Activated CD4-positive, alpha-beta memory T cell treated with anti-CD3 and anti-CD28 coated beads for 36 hours (primary cell): ENCODE measurements at places on chromosomes 6 and 20.

GRCh38 chr20:1505871-1506270 is 14.7 kb upstream of the SIRPB2 start:
- no peak overlapping the region for H3K4me3 ChIP-seq
- H3K27me3 ChIP-seq = peaks cover 11% of the 10 kb centered on the region
- no peak overlapping the region for H3K27ac ChIP-seq
- H3K36me3 ChIP-seq = no peaks in the 10 kb centered on the region

DNA sequence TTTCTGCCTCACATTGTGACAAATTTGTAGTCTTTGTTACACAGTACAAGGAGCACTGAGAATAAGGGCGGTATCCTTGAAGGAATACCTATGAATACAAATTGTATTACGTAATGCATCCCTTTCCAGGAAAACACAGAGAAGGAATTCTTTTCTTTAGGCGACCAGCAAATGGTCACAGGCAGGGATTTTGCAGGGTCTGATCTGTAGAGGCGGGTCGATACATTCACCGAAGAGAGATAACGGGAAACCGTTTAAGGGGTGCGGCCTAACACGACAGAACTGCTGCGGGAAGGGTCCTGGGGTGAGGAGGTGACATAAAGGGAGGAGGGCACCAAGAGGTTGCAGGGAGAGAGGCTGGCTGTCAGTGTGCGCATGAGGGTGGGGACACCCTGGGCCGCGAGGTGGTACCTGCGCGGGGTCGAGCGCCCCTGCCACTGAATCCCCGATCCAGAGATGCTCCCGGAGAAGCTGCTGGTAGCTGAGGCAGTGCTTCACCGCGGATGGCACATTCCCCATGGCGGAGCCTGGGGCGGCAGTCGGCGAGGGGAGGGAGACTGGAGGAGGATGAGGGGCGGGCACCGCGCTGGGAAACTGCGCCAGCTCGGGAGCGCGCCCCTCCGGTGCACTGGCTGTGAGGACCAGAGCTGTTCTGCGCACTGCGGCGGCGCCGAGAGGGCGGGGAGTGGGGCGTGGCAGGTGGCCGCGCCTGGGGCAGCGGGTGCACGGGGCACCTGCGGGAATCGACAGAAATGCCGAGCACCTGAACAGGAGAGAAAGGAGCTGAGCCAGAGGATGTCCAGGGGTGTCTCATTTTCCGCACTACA is at the start of gene HMGCLL1:
Gene HMGCLL1, minus strand, starts transcription at position 656 of the 827 bp plus-strand sequence. Its CDS starts 137 bp downstream, at position 519.
- DNase-seq = no peak
- H3K4me1 ChIP-seq = no peaks in the 10 kb centered on the region
- H3K27me3 ChIP-seq = peaks cover 3% of the 10 kb centered on the region
- H3K36me3 ChIP-seq = no peaks in the 10 kb centered on the region
- no peak within 1 kb of the TSS for H3K4me3 ChIP-seq

DNA sequence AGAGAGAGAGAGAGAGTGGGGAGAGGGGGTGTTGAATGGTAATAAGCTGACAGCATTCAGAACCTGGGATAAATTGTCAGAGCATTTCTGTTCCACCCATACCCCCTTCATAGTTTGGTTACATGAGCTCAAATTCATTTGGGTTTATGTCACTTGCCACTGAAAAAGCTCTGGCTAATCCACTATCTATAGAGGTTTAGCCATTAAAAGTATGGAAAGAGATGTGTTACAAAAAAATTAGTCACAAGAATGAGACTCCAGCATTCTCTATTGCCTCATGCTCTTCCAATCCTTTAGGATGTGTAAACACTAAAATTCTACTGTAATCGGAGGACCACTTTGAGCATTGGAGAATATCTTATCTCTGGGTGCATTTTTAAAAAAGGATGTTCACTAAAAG is 297.6 kb upstream of the TCF21 start:
- H3K4me3 ChIP-seq = no peak overlapping the region
- H3K36me3 ChIP-seq = no peaks in the 10 kb centered on the region
- no peaks in the 10 kb centered on the region for H3K27me3 ChIP-seq
- H3K4me1 ChIP-seq = no peaks in the 10 kb centered on the region
- no peak overlapping the region for H3K27ac ChIP-seq

DNA sequence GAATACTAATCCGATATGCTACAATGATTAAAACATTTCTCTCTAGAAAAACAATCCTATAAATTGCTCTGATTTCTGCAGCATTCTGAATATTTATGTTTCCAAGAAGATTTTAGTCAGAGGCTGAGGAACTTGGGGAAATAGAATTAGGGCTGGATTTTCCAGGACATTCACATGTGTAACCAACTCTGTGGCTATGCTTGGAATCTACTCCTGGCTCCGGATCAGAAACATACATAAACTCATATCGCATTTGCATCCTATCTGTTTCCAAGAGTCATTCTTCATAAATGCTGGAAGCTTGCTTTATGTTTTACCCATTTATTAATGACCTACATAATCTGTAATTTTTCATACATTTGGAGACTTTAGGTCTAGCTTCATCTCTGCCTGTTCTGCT is 459.9 kb upstream of the MARCKS start:
- H3K27ac ChIP-seq = no peak overlapping the region
- no peaks in the 10 kb centered on the region for H3K36me3 ChIP-seq
- no peaks in the 10 kb centered on the region for H3K4me1 ChIP-seq
- no peak for DNase-seq

DNA sequence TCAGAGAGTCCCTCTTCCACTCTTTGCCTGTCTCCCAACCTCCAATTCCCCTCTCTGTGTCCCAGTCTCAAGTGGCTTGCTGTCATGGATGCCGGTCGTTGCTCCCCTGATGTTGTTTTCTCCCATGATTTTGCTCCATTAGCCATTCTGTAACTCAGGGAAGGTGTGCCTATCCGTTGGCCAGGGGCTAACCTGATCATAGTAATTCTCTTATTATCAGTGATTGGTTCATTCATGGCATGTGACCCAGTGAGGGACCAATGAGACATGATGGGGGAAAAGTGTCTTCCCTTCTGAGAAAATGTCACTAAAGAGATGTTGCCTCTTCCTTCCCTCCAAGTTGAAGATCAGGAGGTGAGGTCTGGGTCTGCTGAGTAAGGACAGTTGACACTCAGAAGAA is 214.5 kb downstream of the FARS2 start:
- H3K27me3 ChIP-seq = no peaks in the 10 kb centered on the region
- H3K36me3 ChIP-seq = no peaks in the 10 kb centered on the region

DNA sequence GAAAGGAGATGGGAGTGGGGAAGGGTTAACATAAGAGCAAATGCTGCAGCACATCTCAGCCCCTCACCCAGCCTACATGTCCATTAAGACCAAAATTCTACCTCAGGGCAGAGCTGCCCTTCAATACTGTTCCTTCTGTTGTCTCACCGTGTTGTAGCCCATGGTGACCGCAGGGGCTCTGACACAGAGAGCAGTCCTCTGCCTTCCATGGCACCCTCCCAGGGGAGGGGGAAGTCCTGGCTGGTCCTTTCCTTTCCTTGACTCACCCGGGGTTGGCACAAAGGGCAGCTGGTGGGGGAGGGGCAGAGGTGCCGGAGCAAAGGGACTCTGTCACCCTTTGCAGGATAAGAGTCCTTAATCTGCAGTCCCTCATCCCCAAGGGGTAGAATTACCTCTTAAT is 15.2 kb downstream of the NKX2-2 start:
- H3K4me1 ChIP-seq = peaks cover 2% of the 10 kb centered on the region
- peaks cover 20% of the 10 kb centered on the region for H3K27me3 ChIP-seq
- no peaks in the 10 kb centered on the region for H3K36me3 ChIP-seq
- no peak for DNase-seq
- no peak overlapping the region for H3K4me3 ChIP-seq

DNA sequence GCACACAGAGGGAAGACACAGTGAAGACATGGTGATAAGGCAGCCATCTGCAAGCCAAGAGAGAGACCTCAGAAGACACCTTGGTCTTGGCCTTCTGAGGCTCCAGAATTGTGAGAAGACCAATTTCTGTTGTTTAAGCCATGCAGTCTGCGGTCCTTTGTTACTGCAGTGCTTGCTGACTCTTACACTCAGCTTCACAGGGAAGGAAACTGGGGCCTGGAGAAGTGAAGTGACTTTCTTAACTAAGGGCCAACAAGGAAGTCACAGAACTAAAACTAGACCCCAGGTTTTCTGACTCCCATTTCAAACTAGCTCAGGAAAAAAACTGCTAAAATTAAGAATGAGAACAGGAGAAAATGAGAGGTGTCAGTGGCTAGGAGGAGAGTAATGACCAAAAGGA is 74.3 kb downstream of the TNFRSF21 start:
- no peaks in the 10 kb centered on the region for H3K27me3 ChIP-seq
- no peak for DNase-seq
- no peaks in the 10 kb centered on the region for H3K4me1 ChIP-seq
- no peaks in the 10 kb centered on the region for H3K36me3 ChIP-seq

GRCh38 chr20:58146081-58146745 is 82.2 kb downstream of the ANKRD60 start:
- H3K4me1 ChIP-seq = peaks cover 3% of the 10 kb centered on the region
- no peak for DNase-seq
- H3K27me3 ChIP-seq = peaks cover 31% of the 10 kb centered on the region
- H3K36me3 ChIP-seq = no peaks in the 10 kb centered on the region
- no peak overlapping the region for H3K27ac ChIP-seq

DNA sequence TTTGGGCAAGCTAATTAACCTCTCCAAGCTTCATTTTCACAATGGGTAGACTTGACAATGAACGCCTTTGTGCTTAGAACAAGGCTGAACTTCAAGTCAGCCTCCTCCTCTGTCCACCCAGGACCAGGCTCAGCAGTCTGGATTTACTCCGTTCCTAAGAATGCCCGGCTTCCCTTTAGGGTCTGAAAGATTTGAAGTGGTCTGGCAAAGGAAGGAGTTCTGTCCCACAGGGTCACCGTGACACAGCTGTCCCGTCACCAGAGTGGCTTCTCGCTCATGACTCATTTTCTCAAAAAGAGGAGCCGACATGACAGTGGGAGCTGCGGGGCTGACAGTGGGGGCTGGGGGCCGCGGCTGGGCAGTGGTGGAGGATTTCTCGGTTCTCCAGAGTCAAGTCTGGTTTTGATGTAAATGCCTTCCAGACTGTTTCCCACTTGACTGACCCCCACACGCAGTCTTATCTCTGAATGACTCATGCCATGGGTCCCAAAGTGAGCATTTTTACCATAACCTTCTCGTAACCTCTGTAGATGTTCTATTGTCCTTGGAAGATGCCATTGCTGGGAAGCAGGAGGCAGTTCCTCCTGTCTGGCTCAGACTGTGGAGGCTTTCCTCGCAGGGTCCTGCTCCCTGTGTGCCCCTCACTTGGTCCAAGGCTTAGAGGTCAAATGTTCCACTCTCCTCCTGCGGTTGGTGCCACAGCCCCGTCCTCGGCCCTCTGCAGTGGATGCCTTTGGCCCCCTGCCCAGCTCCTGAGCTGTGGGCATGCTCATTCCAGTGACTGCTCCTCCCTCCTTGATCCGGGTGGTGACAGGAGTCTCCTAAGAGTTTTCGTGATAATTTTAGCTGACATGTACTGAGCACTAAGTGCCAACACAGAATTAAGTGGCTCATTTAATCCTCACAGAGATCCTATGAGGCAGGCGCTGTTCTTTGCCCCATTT is 253.1 kb downstream of the FNDC1 start:
- H3K36me3 ChIP-seq = no peaks in the 10 kb centered on the region
- no peak overlapping the region for H3K4me3 ChIP-seq
- no peak overlapping the region for H3K27ac ChIP-seq
- DNase-seq = no peak
- no peaks in the 10 kb centered on the region for H3K4me1 ChIP-seq

GRCh38 chr6:139137706-139138105 is 2.8 kb downstream of the HECA start:
- H3K4me1 ChIP-seq = peaks cover 51% of the 10 kb centered on the region
- no peaks in the 10 kb centered on the region for H3K27me3 ChIP-seq
- H3K4me3 ChIP-seq = peak overlapping the region; percentile 83
- no peak for DNase-seq
- H3K36me3 ChIP-seq = peaks cover 36% of the 10 kb centered on the region

- H3K4me1 ChIP-seq = peaks cover 2% of the 10 kb centered on the region
- H3K27ac ChIP-seq = no peak overlapping the region
- H3K4me3 ChIP-seq = no peak overlapping the region
- DNase-seq = no peak
- H3K36me3 ChIP-seq = no peaks in the 10 kb centered on the region
Observed at GRCh38 chr6:73671911-73672685, 18.3 kb upstream of the SLC17A5 start.

GRCh38 chr6:148533309-148534107 is 190.9 kb downstream of the SASH1 start:
- no peaks in the 10 kb centered on the region for H3K36me3 ChIP-seq
- peaks cover 7% of the 10 kb centered on the region for H3K27me3 ChIP-seq
- peaks cover 4% of the 10 kb centered on the region for H3K4me1 ChIP-seq
- DNase-seq = no peak
- H3K27ac ChIP-seq = no peak overlapping the region

- no peaks in the 10 kb centered on the region for H3K27me3 ChIP-seq
- no peaks in the 10 kb centered on the region for H3K4me1 ChIP-seq
- no peak overlapping the region for H3K4me3 ChIP-seq
- no peak overlapping the region for H3K27ac ChIP-seq
Observed at GRCh38 chr6:65830151-65830550, 123.1 kb upstream of the EYS start.

- H3K36me3 ChIP-seq = no peaks in the 10 kb centered on the region
- H3K4me3 ChIP-seq = no peak overlapping the region
- H3K4me1 ChIP-seq = no peaks in the 10 kb centered on the region
- no peak for DNase-seq
- no peak overlapping the region for H3K27ac ChIP-seq
- peaks cover 19% of the 10 kb centered on the region for H3K27me3 ChIP-seq
Observed at GRCh38 chr20:36085686-36086267, 68.8 kb upstream of the EPB41L1 start.

DNA sequence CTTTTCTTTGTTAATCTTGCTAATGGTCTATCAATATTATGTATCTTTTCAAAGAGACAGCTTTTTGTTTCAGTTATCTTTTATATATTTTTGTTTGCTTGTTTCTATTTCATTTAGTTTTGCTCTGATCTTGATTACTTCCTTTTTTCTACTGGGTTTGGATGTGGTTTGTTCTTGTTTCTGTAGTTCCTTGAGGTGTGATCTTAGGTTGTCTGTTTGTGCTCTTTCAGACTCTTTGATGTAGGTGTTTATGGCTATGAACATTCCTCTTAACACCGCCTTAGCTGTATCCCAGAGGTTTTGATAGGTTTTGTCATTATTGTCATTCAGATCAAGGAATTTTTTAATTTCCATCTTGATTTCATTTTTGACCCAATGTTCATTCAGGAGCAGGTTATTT is 26.8 kb upstream of the TNFAIP3 start:
- H3K27me3 ChIP-seq = no peaks in the 10 kb centered on the region
- no peak for DNase-seq
- H3K4me1 ChIP-seq = peaks cover 11% of the 10 kb centered on the region
